ENCODE measurements at places on chromosomes 1 and 21.

DNA sequence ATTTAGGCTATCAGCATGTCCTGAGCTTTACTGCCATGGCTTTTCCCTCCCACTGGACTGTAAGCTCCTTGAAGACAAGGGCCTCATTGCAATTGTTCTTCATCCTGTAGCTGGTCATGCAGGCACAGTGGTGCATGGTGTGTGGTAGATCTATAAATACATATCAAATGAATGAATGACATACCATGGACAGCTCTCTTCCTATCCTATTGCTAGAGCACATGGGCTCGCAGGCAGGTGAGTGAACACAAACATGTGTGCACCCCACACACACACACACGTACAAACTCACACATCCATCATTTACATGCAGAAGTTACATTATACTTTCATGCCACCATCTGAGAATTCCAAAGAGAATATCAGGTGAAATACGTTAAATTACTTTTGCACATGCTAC is 172.9 kb upstream of the RUNX1 start:
- no peak for DNase-seq

GRCh38 chr1:32393136-32393535 is 1.1 kb downstream of the BSDC1 start:
- no peak for DNase-seq

DNA sequence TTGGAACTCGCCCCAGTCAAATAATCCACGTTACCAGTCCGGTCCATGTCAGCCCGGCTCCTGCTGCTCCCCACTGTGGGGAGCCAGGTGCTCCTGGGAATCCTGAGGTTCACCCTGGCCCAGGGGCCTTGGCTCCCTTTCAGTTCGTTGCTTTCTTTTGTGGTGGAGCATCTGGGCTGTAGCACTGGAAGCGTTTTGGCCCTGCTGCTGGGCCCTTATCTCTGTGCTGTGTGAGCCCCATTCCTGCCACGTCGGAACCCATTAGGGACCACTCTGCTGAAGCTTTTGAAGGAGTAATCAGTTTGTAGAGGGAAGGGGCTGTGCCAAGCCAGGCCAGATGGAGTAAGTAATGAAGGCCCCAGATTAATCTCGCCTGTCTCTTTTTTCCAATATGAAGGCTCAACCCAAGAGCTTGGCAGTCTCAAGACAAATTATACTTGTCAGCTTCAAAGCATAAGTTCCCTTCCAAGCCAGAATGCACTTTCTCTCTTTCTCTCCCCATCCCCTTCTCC is 82.3 kb downstream of the PGM1 start:
- no peak for DNase-seq

DNA sequence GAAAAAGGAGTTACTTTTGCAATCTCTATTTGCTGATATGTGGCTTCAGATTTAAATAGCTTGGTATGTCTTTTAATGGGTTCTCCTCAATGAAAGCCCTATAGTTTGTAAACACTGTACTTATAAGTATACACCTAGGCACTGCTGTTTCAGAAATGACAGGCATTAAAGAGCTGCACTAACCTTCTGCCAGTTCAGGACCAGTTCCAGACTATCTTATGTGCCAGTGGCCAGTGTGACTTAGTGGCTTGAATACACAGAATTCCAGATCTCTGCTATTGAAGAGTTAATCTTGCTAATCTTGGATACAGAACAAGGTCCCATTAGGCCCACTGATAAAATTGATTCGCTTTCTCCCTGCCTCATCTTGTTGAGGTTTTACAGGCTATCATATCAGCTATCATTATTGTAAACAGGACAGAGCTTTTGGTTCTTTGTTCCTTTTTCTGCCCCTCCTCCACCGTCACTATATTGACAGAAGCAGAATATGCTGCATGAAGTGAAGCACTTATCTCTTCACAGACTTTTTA is 337.5 kb downstream of the LRRIQ3 start:
- no peak for DNase-seq

GRCh38 chr1:220243947-220244346 is 28.3 kb downstream of the RAB3GAP2 start:
- DNase-seq, result no peak

- DNase-seq, result no peak
These were observed 22.2 kb downstream of the EPHX4 start for GRCh38 chr1:92051948-92052347.

DNA sequence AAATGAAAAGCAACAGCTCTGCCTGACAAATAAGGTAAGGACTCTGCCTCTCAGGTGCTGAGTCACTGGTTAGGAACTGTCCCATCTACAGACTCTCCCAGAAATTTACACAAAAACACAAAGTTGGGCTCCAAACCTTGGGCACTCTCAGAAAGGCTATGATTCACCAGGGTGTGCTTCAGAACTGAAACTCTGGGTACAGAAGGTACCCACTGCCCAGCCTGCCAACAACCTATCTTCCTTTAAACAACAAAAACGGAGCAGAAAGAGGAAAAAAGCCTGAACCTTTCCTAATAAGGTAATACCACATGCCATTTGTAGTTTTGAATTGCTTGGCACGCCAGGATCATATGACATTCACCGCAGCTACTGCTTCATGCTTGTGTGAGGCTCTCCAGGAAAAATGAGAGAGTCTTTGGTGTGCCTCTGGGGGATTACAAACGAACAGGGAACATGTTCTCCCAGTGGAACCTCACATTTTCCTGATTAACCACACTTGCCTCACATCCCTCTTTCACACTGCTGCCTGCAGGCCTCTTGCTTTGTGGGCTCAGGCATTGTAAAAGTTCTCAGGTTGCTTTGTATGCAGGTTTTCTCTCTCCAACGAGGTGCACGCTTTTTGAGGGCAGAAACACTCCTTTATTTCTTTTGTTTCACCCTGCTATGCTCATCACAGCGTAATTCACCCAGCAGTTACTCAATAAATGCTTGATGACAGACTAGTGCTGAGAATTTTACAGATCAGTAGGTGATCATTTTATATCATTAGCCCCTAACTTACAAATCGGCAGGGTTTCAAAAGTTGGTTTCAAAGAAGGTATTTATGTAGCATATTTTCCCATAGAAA is 65.1 kb downstream of the GADD45A start:
- no peak for DNase-seq

DNA sequence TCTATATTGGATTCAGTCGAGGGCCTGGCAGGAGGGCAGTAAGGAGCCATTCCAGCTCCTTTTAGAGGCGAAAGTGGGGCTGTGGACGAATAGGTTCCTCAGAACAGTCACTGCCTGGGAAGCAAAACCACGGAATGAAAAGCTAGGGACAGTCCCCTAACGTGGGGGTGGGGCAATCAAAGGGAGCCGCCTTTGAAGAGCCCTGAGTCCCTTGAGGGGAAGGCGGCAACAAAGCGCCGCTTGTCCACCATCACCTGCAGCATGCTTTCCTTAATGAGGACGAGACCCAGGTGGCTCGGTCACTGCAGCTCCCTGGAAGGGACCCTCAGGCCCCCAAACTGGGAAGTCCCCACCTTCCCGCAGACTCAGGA is 184.7 kb downstream of the ETS2 start:
- no peak for DNase-seq

DNA sequence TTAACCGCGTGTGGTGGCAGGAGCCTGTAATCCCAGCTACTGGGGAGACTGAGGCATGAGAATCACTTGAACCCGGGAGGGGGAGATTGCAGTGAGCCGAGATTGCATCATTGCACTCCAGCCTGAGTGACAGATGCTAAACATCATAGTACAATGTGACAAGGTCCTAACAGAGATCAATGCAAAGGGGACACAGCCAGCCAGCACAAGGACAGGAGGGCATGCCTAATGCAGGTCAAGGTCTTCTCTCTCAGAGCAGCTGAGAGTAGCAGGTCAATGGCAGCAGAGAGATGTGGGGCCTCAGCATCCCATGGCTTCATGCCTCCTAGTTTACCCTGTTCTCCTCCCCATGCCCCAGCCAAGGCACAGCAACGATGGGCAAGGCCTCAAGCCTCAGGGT is 3.0 kb upstream of the SMIM11 start:
- DNase-seq, result no peak

All from NCI-H1694 (cell line).